ENCODE measurements at places on chromosomes 5 and 9. TPM values are rescaled to one million over a fixed set of nuclear protein-coding genes. Genes with fewer than 3 reads are reported as not detected.

- no peaks in the 10 kb centered on the region for H3K27me3 ChIP-seq
- H3K27ac ChIP-seq, result no peak overlapping the region
- H3K4me1 ChIP-seq, result no peaks in the 10 kb centered on the region
- DNase-seq, result peak; percentile 60
- H3K4me3 ChIP-seq, result no peak overlapping the region
Measured at GRCh38 chr9:133104718-133105460, 16.2 kb downstream of the RALGDS start.

DNA sequence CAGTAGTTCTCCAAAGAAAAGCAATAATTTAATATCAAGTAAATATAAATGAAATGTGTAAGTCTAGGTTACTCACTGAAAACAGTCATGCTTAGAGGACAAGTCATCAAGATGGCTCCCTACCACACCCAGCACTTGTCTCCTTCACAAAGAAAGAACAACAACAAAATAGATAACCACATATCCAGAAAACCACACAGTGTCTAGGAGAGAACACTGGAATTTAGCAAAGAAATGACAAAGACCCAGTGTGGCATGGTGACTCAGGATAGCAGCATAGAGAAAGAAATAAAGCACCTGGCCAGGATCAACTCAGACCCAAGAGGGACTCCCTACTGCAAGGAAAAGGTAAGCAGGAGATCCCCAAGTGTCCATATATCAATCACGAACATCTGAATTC lies 356.2 kb downstream of the TMEM161B start:
- no peaks in the 10 kb centered on the region for H3K27me3 ChIP-seq
- no peak for DNase-seq
- no peak overlapping the region for H3K27ac ChIP-seq
- H3K4me1 ChIP-seq, result no peaks in the 10 kb centered on the region

DNA sequence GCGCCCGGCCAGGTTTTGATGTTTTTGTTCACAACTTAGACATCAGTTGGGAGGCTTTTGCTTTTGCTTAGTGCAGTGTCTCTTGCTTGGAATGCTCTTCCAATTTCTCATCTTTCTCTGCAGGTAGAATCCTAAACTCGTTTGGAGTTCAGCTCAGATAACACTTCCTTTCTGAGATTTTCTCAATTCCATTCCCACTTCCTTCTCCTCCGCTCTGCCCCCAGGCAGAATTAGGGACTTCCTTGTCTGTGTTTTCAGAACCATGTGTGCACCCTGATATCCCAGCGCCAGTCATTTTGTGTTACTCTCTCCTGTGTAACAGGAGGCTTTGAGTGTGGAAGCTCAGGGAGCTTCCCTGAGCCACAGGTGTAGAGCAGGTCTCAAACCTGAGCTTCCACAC lies 171.0 kb downstream of the INSYN2B start:
- no peaks in the 10 kb centered on the region for H3K27me3 ChIP-seq
- H3K4me3 ChIP-seq, result no peak overlapping the region
- no peak overlapping the region for H3K27ac ChIP-seq

Gene SMIM23
- total RNA-seq, result not detected

Data from heart left ventricle (tissue), 16 donors.